Natural killer cell treated with Interleukin-12 subunit alpha and Interleukin-12 subunit beta and Interleukin-15 and Interleukin-18, amount 100 ng/mL, for 72 hours (primary cell): ENCODE measurements at places on chromosomes 2 and 18. TPM values are rescaled to one million over a fixed set of nuclear protein-coding genes. Genes with fewer than 3 reads are reported as not detected.

The AQP12A gene
- not detected for total RNA-seq

The ASIC4 gene
- total RNA-seq = 0.12 TPM

The CAPN14 gene
- total RNA-seq = 1.2 TPM

The GPR155 gene
- total RNA-seq = 3.2 TPM

The CDKL4 gene
- total RNA-seq = not detected

The LYPD6 gene
- total RNA-seq = not detected

- H3K4me3 ChIP-seq = no peak overlapping the region
- no peaks in the 10 kb centered on the region for H3K27me3 ChIP-seq
- H3K4me1 ChIP-seq = no peaks in the 10 kb centered on the region
- peaks cover 5% of the 10 kb centered on the region for H3K36me3 ChIP-seq
- DNase-seq = no peak
- H3K27ac ChIP-seq = no peak overlapping the region
These were observed 340.8 kb upstream of the SPHKAP start for GRCh38 chr2:228522276-228522675.

GRCh38 chr18:41644466-41644865 is 310.6 kb upstream of the PIK3C3 start:
- no peaks in the 10 kb centered on the region for H3K4me1 ChIP-seq
- H3K4me3 ChIP-seq = no peak overlapping the region
- no peak for DNase-seq
- no peaks in the 10 kb centered on the region for H3K27me3 ChIP-seq
- H3K36me3 ChIP-seq = no peaks in the 10 kb centered on the region
- no peak overlapping the region for H3K27ac ChIP-seq

GRCh38 chr2:100390001-100390940 is 27.2 kb downstream of the CHST10 start:
- H3K4me1 ChIP-seq = no peaks in the 10 kb centered on the region
- no peaks in the 10 kb centered on the region for H3K27me3 ChIP-seq
- no peak overlapping the region for H3K27ac ChIP-seq

DNA sequence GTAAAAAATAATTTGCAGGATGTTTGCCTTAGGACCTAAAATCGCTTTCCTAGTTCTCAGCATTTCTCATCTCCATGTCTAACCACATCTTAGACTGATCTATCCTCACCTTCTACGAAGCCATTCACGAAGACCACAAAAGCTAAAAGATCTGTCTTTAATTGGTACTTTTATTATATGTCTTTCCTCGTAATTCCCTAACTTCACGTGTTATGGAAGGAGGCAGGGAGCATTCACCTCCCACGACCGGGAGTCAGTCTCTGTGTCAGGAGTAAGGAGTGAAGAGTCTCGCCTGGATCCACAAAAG is 1.6 kb downstream of the DLGAP1 start:
- H3K4me3 ChIP-seq = no peak overlapping the region
- H3K36me3 ChIP-seq = peaks cover 6% of the 10 kb centered on the region
- H3K27me3 ChIP-seq = peaks cover 22% of the 10 kb centered on the region
- no peaks in the 10 kb centered on the region for H3K4me1 ChIP-seq

DNA sequence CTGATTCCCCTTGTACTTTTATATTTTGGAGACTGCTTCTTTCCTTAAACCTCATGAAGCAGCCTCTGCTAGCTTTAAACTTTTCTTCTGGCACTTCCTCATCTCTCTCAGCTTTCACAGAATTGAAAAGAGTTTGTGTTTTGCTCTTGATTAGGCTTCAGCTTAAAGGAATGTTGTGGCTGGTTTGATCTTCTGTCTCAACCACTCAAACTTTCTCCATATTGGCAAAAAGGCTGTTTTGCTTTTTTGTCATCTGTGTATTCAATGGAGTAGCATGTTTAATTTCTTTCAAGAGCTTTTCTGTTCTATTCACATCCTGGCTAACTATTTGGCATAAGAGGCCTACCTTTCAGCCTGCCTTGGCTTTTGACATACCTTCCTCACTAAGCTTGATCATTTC is 36.3 kb upstream of the MSTN start:
- H3K4me1 ChIP-seq = no peaks in the 10 kb centered on the region
- H3K4me3 ChIP-seq = no peak overlapping the region
- H3K27ac ChIP-seq = no peak overlapping the region
- peaks cover 15% of the 10 kb centered on the region for H3K27me3 ChIP-seq
- H3K36me3 ChIP-seq = peaks cover 7% of the 10 kb centered on the region
- DNase-seq = no peak

DNA sequence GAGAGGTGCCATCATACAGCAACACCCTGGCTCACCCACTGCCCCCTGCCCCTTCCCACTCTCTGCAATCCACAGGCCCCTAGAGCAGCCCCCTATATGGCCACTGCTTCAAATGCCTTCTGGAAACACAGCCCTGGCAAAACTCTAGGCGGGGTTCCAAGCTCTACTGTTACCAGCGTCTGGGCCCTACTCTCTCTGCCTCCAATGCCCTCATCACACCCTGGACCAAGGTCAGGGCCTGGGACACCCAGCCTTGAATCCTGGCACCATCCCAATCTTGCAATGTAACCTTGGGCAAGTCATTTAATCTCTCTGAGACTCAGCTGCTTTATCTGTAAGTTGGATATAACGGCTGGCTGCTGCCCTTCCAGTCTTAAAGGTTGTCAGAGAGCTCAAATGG is 39.2 kb upstream of the LOXHD1 start:
- H3K27ac ChIP-seq = no peak overlapping the region
- H3K27me3 ChIP-seq = peaks cover 40% of the 10 kb centered on the region
- H3K4me3 ChIP-seq = no peak overlapping the region
- no peak for DNase-seq

- H3K27me3 ChIP-seq = no peaks in the 10 kb centered on the region
- no peak for DNase-seq
- H3K36me3 ChIP-seq = peaks cover 10% of the 10 kb centered on the region
- peaks cover 4% of the 10 kb centered on the region for H3K4me1 ChIP-seq
These were observed 153.7 kb downstream of the SRBD1 start for GRCh38 chr2:45457211-45457945.

- no peaks in the 10 kb centered on the region for H3K4me1 ChIP-seq
- H3K36me3 ChIP-seq = no peaks in the 10 kb centered on the region
- no peak overlapping the region for H3K4me3 ChIP-seq
- H3K27ac ChIP-seq = no peak overlapping the region
- H3K27me3 ChIP-seq = peaks cover 6% of the 10 kb centered on the region
These were observed 21.9 kb upstream of the DLX1 start for GRCh38 chr2:172063446-172063845.

GRCh38 chr18:76670564-76671288 is 151.6 kb upstream of the ZNF236 start:
- DNase-seq = no peak
- H3K4me1 ChIP-seq = no peaks in the 10 kb centered on the region
- H3K36me3 ChIP-seq = no peaks in the 10 kb centered on the region
- peaks cover 19% of the 10 kb centered on the region for H3K27me3 ChIP-seq

- H3K4me1 ChIP-seq = peaks cover 7% of the 10 kb centered on the region
- no peaks in the 10 kb centered on the region for H3K36me3 ChIP-seq
- DNase-seq = no peak
- no peaks in the 10 kb centered on the region for H3K27me3 ChIP-seq
- H3K27ac ChIP-seq = no peak overlapping the region
These were observed 145.8 kb downstream of the TMEM163 start for GRCh38 chr2:134573085-134573370.

DNA sequence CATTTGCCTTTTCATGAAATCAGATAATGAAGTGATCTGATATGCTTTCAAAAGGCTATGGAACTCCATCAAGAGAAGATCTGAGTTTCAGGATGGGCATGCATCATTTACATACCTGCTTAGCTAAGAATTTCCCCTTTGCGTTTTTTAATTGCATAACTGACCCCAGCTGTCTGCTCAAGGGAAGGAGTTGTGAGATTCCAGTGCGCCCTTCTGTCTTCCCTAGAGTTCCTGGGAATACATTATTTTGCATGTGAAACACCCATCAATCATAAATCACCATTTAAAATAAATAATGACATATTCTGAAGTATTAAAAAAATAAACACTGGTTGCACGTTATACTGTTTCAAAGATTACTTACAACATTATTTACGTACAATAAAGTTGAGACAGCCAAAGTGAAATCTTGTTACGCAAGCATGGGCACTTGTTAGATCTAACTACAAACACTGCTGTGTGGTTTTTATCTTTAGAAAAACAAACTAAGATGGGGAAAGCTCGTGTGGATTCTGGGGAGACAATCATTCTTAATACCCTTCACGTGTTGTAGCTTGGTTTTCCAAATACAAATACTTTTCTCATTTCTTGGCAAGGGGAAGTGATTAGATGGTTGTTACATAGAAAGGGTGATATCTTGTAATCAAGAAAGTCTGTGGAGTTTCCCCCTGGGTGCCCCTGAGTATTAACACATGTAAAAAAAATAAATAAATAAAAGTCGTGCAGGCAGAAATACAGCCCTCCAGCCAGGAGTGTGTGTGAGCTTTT is 125.7 kb upstream of the LMAN1 start:
- DNase-seq = no peak
- no peak overlapping the region for H3K27ac ChIP-seq
- H3K4me3 ChIP-seq = no peak overlapping the region
- no peaks in the 10 kb centered on the region for H3K4me1 ChIP-seq
- H3K36me3 ChIP-seq = no peaks in the 10 kb centered on the region
- H3K27me3 ChIP-seq = no peaks in the 10 kb centered on the region

- no peaks in the 10 kb centered on the region for H3K36me3 ChIP-seq
- no peak for DNase-seq
- no peaks in the 10 kb centered on the region for H3K27me3 ChIP-seq
- peaks cover 29% of the 10 kb centered on the region for H3K4me1 ChIP-seq
- H3K4me3 ChIP-seq = peak overlapping the region; percentile 36
These were observed 208.0 kb upstream of the FBXO11 start for GRCh38 chr2:48114256-48114655.

- peaks cover 31% of the 10 kb centered on the region for H3K4me1 ChIP-seq
- peaks cover 23% of the 10 kb centered on the region for H3K27me3 ChIP-seq
- DNase-seq = no peak
- H3K27ac ChIP-seq = no peak overlapping the region
- H3K4me3 ChIP-seq = peak overlapping the region; percentile 24
These were observed 2.7 kb downstream of the EPHA4 start for GRCh38 chr2:221569425-221569845.

GRCh38 chr2:177076636-177077179 is 135.9 kb upstream of the HNRNPA3 start:
- H3K27ac ChIP-seq = no peak overlapping the region
- no peaks in the 10 kb centered on the region for H3K36me3 ChIP-seq
- no peak overlapping the region for H3K4me3 ChIP-seq

DNA sequence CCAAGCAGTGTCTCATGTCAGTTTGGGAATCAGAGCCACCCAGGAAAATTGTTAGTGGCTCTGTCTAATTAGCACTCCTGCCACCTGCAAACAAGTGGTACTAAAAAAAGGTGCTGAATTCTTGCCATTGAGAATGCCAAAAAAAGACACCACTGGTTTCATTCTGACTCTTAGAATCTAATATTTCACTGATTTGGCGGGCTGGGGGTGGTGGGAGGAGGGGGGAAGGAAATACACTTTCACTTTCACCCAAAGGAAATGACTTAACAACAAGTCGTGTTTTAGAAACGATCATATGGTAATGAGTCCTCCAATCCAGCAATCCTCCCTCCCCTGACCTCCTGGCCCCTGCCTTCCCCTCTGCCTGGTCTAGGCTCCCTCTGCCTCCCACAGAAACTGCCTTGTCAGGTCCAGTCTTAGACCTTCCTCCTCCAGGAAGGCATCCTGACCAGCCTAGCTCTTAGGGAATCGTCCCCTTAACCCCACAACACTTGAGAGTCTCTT is 4.4 kb upstream of the KLHL29 start:
- H3K4me1 ChIP-seq = peaks cover 27% of the 10 kb centered on the region
- H3K27me3 ChIP-seq = peaks cover 42% of the 10 kb centered on the region
- H3K27ac ChIP-seq = no peak overlapping the region

- no peaks in the 10 kb centered on the region for H3K36me3 ChIP-seq
- H3K4me3 ChIP-seq = no peak overlapping the region
- no peaks in the 10 kb centered on the region for H3K27me3 ChIP-seq
- H3K27ac ChIP-seq = no peak overlapping the region
- no peak for DNase-seq
- no peaks in the 10 kb centered on the region for H3K4me1 ChIP-seq
These were observed 123.6 kb upstream of the CYP26B1 start for GRCh38 chr2:72271276-72271614.

DNA sequence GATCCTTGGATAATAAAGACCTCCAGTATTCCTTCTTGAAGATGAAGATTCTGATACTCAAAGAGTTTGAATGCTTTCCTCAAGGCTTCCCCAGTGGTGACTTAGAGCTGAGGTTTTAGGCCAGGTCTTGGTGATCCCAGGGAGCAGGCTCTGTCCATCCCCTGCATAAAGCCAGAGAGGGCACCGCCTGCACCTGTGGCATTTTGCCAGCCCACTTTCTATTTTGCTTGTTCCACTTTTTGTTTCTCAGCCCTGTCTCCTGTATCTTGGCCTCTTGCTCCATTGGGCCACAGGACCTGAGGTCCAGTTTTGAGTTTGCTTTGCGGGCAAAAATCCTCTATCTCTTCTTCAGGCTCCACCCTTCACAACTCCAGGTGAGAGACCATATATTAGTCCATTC is 6.7 kb upstream of the SCYGR1 start:
- H3K4me1 ChIP-seq = peaks cover 3% of the 10 kb centered on the region
- peaks cover 5% of the 10 kb centered on the region for H3K27me3 ChIP-seq
- no peaks in the 10 kb centered on the region for H3K36me3 ChIP-seq
- no peak overlapping the region for H3K4me3 ChIP-seq
- no peak overlapping the region for H3K27ac ChIP-seq

GRCh38 chr2:177064422-177064821 is 148.2 kb upstream of the HNRNPA3 start:
- peaks cover 4% of the 10 kb centered on the region for H3K36me3 ChIP-seq
- H3K27ac ChIP-seq = no peak overlapping the region
- H3K27me3 ChIP-seq = peaks cover 11% of the 10 kb centered on the region
- no peak overlapping the region for H3K4me3 ChIP-seq

DNA sequence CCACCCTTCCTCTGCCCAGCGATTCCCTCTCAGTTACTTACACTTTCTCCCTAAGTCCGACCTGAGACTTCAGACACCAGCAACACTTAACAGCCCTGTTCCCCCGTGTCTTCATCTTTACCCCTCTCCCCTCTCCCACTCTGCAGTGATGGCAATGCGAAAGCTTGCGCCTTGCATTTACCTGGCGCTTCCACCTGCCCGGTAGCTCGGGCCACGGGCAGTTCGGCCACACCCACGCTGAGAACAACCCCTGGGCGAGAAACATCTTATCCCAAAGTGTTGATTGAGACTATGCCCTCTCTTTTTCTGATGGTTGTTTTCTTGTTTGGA is 558 bp downstream of the DNAJC10 start:
- H3K4me1 ChIP-seq = peaks cover 16% of the 10 kb centered on the region
- no peak for DNase-seq
- no peak overlapping the region for H3K27ac ChIP-seq
- H3K4me3 ChIP-seq = no peak overlapping the region
